Dorsolateral prefrontal cortex (tissue), 122 donors: ENCODE measurements at places on chromosomes 6 and 20. TPM values are rescaled to one million over a fixed set of nuclear protein-coding genes. Genes with fewer than 3 reads are reported as not detected.

DNA sequence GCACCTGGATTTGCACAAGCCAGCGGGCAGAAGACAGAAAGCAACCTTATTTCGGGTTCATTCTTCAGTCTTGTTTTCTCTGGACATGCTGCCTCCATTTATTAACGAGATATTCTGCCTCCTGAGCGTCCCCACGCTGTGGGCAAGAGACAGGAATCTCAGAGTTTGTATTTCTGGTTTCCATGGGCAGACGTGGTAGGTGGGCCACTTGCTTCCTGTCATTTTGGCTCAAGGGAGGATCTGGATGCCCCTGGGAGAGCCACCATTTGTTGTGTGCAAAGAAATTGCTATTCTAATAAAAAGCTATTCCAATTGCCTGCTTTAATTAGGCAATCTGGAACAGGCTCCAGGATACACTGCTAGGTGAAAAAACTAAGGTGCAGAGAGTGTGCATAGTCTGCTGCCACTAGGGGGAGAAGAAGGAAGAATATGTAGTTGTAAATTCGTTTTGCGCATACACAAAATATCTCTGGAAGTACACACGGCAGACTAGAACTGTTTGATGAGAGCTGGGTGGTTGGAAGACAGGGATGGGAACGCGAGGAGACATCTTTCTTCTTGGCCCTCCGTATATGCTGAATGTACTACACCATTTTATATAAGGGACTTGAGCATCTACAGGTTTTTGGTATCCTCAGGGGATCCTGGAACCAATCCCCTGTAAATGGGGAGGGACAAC lies 30.1 kb upstream of the SLC16A10 start:
- DNase-seq = no peak

DNA sequence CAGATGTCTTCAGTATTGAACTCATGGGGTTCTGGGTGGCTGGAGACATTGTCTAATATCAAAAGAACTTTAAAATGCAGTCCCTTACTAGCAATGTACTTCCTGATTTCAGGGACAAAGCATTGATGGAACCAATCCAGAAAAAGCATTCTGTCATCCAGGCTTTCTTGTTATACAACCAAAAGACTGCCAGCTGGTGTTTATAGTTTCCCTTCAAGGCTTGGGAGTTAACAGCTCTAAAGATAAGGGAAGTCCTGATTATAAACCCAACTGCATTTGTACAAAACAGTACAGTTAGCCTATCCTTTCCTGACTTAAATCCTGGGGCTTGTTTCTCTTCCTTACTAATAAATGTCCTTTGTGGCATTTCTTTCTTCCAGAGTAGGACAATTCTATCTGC lies 160.0 kb downstream of the COL21A1 start:
- DNase-seq = no peak

DNA sequence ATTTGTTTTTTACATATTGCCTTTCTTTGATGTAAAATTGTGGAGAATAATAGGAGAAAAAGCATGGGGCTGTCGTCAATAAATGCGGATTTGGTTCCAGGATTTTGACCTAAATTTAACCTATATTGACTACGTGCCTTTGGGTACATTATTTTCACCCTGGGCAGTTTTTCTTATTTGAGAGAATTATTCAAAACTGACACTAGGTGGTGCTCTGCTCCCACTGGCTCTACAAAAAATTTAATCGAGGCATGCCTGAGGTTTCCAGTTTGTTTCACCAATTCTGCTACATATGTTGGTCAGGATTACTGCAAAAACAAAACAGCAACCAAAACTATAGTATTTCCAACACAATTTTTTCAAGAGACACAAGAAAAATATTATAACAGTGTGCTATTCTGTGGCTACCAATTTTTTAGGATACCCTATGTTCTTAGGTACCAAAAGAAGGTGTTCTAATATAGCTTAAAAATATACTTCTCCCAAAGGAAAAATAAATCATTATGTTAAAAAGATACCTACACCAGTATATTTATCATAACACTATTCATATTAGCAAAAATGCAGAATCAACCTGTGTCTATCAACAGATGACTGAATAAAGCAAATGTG lies 48.6 kb upstream of the FABP7 start:
- DNase-seq = no peak

DNA sequence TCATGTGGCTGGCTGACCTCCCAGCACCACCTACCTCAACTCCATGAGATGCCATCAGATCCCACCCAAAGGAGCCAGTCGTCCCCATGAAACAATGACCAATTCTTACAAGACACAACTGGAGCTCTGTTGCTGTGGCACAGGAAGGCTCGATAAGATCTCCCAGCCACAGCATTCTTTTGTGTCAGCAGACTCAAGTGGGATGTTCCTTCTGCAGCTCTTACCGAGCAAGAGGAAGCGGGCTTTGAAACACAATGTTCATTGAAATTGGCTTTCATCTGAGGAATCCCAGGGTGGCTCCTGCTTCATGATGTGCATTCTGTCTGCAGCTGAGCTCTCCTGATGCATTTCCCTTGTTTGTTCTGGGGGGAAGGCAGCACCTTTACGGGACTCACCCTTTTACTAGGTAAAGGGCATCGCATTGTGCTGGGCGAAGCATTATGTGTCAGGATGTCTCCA lies 222.0 kb upstream of the SGK1 start:
- no peak for DNase-seq

- no peak for DNase-seq
Observed at GRCh38 chr6:36594816-36595643, 868 bp downstream of the SRSF3 start.

The TSHZ2 gene
- total RNA-seq = 15.3 TPM

The POU5F1 gene
- total RNA-seq = 1.2 TPM

The HCRTR2 gene
- 0.48 TPM for total RNA-seq

The PTK6 gene
- not detected for total RNA-seq
